ENCODE measurements at places on chromosomes 5 and 9.

DNA sequence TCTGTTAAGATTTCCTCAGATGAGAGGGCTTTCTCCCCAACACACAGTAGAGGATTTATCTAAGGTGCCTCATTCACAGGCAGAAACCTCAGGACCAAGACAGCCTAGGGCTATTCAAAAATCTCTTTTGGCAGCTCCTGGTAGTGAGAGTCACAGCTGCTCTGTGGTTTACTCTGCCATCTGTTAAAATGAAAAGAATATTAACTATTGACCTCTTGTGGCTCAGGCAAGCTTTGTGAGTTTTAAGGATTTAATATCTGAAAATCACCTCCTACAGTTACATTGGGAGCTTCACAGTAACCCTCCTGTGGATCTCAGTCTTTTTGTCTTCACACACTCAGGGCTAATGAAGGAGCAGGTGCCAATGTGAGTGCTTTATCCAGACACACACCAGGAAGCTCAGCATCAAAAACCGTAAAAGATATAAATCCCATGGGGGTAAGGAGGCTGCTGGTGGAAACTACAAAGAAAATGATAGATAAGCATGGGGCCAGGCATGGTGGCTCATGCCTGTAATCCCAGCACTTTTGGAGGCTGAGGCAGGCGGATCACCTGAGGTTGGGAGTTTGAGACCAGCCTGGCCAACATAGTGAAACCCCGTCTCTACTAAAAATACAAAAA, 29.7 kb downstream of the PPP1R2B start:
- no peak for DNase-seq

DNA sequence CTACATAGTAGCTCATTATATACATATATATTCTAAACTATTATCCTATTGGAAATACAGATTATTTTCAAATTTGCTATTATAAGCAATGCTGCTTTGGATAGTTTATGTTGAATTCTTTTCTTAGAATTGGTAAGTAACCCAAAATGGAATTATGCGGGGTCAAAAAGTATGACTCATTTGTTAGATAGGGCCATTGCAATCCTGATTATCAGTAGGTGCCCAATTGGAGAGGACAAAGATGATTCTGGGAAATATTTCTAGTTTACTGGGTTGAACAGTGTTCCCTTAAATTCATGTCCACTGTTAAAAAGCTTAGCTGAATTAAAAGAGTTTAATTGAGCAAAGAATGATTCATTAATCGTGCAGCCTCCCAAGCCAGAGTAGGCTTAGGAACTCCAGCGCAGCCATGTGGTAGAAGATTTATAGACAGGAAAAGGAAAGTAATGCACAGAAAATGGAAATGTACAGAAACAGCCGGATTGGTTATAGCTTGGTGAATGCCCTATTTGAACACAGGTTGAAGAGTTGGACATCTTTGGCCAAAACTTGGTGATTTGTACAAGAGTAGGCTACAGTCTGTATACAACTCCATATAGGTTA, 81.8 kb downstream of the GDNF start:
- no peak for DNase-seq

GRCh38 chr5:5584236-5584745, 161.8 kb downstream of the ICE1 start:
- DNase-seq, result no peak

DNA sequence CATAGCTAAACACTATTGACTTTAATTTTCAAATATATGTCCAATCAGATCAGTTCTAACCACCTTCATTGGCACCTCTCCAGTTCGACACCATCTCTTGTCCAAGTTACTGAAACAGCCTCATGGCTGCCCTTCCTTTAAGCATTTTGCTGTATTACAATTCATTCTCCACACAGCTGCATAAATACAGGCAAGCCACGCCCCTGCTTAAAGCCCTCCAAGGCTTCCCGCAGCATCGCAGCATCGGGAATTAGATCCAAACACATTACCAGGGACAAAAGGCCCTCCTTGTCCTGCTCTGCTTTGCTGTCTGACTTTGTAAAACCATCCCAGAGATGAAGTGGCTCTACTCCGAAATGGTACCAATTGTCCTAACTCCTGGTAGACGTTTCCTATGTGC, 75.1 kb upstream of the RAI14 start:
- peak; percentile 23 for DNase-seq

GRCh38 chr5:72472666-72473422, 34.4 kb downstream of the ZNF366 start:
- no peak for DNase-seq

GRCh38 chr9:72038408-72038807, 22.0 kb downstream of the C9orf57 start:
- DNase-seq, result no peak

GRCh38 chr9:133377721-133378216, 1.6 kb downstream of the STKLD1 start:
- DNase-seq, result no peak

GRCh38 chr5:54848581-54848980, 136.8 kb downstream of the ESM1 start:
- no peak for DNase-seq

GRCh38 chr5:138504799-138505198, 38.2 kb downstream of the ETF1 start:
- peak; percentile 84 for DNase-seq

GRCh38 chr9:78127279-78128225, 95.9 kb upstream of the GNAQ start:
- DNase-seq, result peak; percentile 49

DNA sequence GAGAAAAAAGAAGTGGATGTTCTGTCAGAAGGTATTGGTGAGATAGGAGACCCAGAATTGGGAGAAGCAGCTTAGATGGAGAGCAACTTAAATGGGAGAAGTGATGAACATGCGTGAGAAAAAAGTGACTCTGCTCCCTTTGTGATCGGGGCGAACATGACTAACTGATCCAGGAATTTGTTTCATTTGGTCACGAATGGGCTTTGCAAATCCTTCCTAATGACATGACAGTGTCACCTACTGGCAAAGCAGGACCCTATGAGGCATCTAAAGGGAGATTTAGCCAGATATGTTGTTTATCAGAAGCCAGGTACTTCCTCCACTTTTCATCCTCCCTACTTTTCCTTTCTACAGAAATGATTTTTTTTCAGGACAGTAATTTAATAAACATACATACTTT, 787.4 kb upstream of the RGMB start:
- peak; percentile 71 for DNase-seq

GRCh38 chr5:10364186-10364689, 10.7 kb downstream of the MARCHF6 start:
- DNase-seq, result no peak

DNA sequence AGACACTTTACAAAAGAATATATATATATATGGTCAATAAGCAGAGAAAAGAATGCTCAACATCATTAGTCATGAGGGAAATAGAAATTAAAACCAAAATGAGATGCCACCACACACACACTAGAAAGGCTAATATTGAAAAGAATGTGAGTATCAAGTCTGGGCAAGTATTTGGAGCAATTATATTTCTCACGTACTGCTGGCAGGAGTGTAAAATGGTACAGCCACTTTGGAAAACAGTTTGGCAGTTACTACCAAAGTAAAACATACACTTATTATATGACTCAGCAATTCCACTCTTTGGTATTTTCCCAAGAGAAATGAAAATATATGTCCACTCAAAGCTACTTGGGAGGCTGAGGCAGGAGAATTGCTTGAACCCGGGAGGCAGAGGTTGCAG, 29.8 kb downstream of the NEUROG1 start:
- DNase-seq, result peak; percentile 56

DNA sequence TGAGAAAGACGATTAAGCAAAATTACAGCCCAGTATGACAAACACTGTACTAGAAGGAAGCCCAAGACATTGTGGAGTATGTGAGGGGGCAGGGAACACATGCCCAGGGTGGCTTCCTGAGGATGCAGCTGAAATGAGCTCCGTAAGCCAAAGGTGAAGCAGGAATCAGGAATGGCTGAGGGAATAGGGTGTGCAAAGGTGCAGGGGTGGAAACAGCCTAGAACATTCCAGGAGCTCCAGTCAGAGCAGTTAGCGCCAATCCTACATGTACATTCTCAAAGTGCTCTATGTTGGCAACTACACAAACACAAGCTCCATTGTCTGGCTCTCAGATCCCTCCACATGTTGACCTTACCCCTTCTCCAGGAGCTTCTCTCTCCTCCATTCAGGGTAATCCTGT, 257.9 kb downstream of the MAN2A1 start:
- DNase-seq, result no peak

DNA sequence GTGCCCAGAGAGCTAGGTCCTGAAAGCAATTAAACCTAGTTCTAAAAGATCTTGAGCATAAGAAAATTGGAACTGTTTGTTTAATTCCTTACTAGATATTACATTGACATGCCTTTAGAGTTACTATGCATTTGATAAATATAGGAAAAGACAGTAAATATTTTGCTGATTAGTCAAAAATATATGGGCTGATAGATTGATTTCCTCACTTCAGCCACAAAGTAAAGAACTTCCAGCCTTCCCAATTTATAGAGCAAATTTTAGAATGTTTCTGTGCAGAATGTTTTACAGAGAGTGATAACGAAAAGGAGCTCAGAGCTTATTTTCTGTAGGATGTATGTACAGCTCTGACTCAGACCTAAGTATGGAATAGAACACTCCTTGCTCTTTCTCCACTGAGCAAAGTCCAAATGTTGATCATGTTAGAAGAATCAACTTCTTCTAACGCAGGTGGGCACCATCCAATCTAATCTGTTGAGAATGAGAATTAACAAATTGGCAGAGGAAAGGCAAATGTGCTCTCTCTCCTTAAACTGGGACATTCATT, 72.9 kb upstream of the PAM start:
- no peak for DNase-seq

- DNase-seq, result peak; percentile 22
These were observed 2.8 kb downstream of the TICAM2 start for GRCh38 chr5:115599502-115599901.

DNA sequence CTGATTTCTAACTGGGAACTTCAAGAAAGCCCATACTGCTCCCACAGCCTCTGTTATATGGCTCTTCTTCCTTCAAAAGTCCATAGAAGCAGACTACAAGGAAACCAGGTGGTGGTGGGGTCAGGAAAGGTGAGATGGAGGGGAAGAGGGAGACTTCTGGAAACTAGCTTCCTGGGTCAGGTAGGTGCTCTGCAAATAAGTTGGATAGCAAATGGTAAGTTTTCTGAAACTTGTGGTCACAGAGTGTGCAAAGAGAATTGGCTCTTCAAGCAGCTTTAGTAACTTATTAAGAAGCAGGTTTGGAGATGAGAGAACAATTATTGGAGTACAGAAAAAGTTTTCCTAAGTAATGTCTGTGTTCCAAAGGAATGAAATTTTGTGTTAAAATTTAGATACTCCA, 316.9 kb downstream of the ADGRV1 start:
- DNase-seq, result no peak

- DNase-seq, result no peak
These were observed 32.4 kb downstream of the STK32A start for GRCh38 chr5:147267082-147267832.

DNA sequence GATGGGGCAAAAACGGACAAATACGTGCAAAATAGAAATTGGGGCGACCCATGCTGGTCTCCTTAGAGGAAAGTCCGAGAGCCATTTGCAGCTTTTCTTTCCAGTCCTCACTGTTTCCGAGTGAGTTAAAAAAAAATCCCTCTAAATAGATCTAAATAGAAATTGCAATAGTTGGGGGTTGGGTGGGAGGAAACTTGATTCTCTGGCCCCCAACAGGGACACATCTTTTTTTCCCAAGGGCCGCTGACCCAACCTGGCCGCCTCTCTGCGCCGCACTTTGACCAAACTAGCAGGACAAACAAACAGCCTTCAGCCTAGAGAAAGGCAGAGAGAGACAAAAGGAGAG, 2.8 kb upstream of the NKX2-5 start:
- DNase-seq, result no peak

- DNase-seq, result no peak
These were observed 220.3 kb upstream of the DAPK1 start for GRCh38 chr9:87277346-87277745.

GRCh38 chr5:14036947-14037346, 92.5 kb upstream of the DNAH5 start:
- peak; percentile 61 for DNase-seq

- no peak for DNase-seq
These were observed 20.3 kb downstream of the PAIP2 start for GRCh38 chr5:139361835-139362429.

DNA sequence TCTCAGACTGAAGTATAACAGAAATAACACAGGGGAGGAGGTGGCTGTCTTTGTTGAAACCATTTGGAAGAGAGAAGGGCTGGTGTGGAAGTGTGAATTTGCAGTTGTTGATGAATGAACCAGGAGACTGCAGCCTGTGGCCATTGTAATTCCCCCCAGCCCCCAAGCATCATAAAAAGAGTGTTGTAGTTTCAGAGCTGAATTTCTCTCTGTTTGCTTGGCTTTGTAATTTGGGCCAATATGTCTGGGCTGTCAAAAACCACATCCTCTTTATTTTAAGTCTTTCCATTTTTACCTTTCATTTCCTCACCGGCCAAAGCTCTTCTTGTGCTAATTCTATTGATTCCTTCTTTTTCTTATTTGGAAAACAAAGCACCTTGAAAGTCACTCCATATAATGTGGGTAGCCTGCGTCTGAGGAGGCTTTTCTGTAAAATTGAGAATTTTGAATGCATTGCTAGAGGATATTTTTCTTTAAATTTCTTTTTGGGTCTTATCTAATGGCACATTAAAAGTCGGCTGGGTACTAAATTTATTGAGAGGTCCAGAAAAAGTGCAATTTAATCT, 383.3 kb downstream of the OSTF1 start:
- DNase-seq, result no peak
